A549 treated with RU486 at 1 μM for 4 hours (cell line): ENCODE measurements at places on chromosomes 5 and 9. TPM values are rescaled to one million over a fixed set of nuclear protein-coding genes. Genes with fewer than 3 reads are reported as not detected.

Gene IFNB1
- total RNA-seq: 0.23 TPM in 1 of 5 replicates, not detected in the others

Gene SPATA31C1
- total RNA-seq: not detected in 5 replicates

Gene SLC6A19
- 0.04 TPM in 1 of 5 replicates, not detected in the others for total RNA-seq

Gene FBXW2
- 36.9 to 42.0 TPM (median 41.1 TPM) in 5 replicates for total RNA-seq

Gene SLC25A48
- total RNA-seq: 0.15 to 0.22 TPM (median 0.21 TPM) in 3 of 5 replicates, not detected in the others

Gene NDUFS6
- total RNA-seq: 109 to 142 TPM (median 125 TPM) in 5 replicates

Gene PLAC8L1
- total RNA-seq: 0.29 TPM in 1 of 5 replicates, not detected in the others

Gene MEIKIN
- not detected in 5 replicates for total RNA-seq

Gene ARSK
- 5.2 to 8.8 TPM (median 7.5 TPM) in 5 replicates for total RNA-seq

Gene ANKRD18B
- 3.2 to 10.0 TPM (median 9.0 TPM) in 5 replicates for total RNA-seq

Gene LCN9
- not detected in 5 replicates for total RNA-seq
